Cerebellar cortex (tissue), 1 donor: ENCODE measurements at places on chromosomes 5 and 9.

GRCh38 chr9:128115187-128116103 lies 12.1 kb downstream of the PTGES2 start:
- DNase-seq = no peak

- DNase-seq = no peak
These were observed 355.1 kb upstream of the GRIA1 start for GRCh38 chr5:153135411-153135810.

DNA sequence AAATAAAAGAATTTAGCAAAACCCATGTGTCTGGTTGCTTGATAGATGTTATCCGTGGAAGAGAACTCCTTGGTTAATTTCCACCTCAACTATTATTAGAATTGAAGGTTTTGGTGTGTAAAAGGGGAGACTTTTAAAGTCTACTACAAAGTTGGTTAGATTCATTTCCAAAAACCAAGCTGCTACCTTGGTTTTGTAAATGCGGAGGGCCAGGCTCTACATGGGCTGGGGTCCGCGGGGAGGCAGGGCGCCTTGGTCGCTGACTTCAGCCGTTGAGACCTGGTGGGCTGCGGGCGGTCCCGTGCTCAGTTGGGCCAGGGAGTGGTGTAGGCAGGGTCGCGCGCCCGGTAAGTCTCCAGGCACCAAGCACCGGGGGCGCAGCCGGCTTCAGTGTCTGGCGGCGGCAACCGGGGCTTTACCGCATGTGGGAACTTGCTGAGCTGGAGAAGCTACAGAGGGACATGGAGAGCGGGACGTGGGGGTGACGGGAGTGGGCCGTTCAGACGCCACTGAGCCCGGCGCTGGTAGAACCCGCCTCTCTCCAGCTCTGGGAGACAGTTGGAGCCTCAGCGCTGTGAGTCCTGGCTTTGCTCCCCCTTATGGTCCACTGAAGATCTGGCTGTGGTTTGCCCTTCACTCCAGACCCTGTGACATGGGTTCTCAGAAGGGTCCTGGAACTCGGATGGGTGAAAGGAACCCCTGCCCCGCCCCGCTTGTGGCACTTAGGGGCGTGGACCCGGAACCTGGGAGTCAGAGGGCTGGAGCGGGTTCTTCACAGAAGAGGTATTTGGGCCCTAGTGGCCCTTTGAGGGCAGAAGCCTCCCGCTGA lies 11.8 kb downstream of the NR2F1 start:
- DNase-seq = peak; percentile 84

DNA sequence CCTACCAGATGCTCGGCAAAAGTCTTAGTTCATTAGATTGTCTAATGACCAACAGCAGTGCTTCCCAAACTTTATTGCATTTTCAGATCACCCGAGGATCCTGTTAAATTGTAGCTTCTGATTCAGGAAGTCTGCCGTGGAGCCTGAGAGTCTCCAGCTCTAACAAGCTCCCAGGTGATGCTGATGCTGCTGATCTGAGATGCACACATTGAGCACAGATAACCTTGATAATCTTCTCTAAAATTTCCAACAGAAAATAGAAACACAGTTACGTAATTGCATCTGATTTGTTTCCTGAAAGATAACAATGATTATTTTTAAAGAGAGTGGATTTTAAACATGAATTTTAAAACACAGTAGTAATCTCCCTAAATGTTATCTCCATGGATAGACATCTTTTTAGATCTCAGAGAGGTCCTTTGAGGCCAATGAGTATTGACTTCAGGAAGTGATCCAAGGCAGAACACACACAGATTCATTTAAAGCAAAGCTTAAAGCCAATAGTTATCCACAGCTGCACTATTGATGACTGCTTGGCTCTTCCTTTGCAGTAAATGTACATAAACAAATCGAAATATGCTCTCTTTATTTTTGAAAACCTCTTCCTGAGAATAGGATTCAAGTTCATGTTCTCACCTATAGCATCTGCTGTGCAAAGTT lies 122.8 kb upstream of the TNPO1 start:
- DNase-seq = no peak

DNA sequence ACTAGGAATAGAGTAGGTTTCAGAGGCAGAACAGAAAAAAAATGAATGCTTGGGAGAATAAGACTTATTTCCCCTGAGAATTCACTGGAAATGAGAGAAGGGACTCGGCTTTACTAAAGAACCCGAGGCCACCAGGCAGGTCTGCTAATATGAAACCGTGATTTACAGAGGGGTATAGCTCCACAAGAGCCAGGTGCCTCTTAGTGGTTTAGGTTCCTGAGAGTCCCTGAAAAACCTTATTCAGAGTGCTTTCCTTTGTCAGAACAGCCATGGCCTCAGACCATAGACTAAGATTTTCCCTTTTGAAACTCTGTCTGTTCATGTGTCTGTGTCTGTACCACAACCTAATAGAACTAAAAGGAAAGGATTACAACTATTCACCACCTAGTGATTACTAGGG lies 35.9 kb upstream of the PUM3 start:
- DNase-seq = no peak

DNA sequence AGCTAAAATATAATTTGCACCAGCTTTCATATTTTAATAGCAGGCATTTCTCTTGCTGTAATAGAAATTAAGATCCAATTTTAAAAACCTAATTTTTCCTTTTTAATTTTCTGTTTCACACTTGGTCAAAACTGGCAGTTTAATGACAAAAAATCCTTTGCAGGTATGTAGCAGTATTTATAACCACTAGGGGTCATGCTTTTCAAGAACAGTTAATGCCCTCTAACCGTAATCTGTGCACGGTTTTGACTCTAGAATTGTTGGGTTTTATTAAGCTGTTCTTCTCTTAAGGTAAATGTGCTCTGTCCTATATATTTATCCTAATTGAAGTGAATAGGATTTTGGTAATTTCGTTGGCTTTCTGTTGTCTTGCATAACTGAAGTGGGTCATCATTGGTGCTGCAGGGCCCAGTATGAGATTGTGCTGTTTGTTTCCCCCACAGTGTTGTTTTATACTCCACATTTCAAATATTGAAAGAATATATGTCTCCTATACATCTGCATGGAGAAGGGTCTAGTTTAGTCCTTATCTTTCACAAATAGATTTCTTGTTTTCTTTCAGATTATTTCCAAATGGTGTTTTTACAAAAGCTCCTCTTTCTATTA lies 107.4 kb downstream of the SCAMP1 start:
- peak; percentile 22 for DNase-seq

- peak; percentile 48 for DNase-seq
These were observed 47.9 kb downstream of the COL5A1 start for GRCh38 chr9:134689321-134690181.

DNA sequence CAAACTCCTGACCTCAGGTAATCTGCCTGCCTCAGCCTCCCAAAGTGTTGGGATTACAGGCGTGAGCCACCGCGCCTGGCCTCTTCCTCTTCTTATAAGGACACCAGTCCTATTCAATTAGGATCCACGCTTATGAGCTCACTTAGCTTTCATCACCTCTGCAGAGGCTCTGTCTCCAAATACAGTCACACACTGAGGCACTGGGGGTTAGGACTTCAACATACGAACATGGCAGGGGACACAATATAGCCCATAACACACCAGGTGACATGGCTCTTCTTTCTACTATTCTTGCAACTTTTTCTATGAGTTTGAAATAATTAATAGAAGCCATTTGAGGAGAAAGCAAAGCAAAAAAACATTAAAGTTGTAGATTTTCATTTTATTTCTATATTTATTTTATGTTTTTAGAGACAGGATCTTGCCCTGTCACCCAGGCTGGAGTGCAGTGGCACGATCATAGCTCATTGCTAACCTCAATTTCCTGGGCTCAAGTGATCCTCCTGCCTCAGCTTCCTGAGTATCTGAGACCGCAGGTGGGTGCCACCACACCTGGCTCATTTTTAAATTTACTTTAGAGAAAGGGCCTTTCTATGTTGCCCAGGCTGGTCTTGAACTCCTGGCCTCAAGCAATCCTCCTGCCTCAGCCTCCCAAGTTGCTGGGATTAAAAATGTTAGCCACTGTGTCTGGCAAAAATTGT lies 6.0 kb upstream of the PRRT1B start:
- DNase-seq = no peak

- DNase-seq = no peak
These were observed 43.6 kb upstream of the TNFSF15 start for GRCh38 chr9:114849450-114849849.

DNA sequence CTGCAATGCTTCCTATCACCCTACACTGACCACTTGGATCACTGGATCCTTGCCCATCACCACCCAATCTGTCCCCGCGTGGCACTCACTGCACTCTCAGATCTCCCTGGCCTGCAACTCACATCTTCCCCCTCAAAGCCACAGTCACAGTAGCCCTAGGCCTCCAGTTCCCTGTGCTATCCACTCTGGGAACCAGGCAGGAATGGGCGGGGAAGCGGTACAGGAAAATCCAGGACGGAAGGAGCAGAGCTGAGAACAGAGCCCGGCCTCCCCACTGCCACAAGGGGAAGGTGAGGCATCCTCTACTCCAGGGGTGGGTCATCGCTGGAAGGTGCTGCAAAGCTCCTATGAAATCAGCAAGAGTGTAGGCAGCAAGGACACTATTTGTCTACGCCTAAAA lies 102.6 kb downstream of the ESM1 start:
- DNase-seq = no peak

- DNase-seq = no peak
These were observed 728.4 kb downstream of the MAT2B start for GRCh38 chr5:164233791-164234190.

- peak; percentile 20 for DNase-seq
These were observed 15.6 kb downstream of the NDUFAF2 start for GRCh38 chr5:60960591-60960990.

DNA sequence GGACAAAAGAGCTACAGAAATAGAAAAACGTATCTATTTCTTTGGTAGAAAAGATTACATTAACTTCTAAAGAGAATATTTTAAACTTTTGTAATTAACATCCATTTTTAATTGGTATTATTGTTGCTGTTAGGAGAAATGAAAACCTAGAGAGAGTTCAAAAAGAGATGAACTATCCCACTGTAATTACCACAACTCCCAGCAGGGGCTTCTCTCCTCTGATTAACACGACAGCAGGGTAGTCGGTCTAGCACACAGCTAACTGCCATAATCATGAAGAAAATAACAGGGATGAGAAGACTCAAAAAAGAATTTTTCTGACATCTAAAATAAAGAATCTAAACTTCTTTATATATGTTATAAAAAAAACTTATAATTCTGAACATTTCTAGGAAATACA lies 86.2 kb upstream of the CDH9 start:
- DNase-seq = no peak

DNA sequence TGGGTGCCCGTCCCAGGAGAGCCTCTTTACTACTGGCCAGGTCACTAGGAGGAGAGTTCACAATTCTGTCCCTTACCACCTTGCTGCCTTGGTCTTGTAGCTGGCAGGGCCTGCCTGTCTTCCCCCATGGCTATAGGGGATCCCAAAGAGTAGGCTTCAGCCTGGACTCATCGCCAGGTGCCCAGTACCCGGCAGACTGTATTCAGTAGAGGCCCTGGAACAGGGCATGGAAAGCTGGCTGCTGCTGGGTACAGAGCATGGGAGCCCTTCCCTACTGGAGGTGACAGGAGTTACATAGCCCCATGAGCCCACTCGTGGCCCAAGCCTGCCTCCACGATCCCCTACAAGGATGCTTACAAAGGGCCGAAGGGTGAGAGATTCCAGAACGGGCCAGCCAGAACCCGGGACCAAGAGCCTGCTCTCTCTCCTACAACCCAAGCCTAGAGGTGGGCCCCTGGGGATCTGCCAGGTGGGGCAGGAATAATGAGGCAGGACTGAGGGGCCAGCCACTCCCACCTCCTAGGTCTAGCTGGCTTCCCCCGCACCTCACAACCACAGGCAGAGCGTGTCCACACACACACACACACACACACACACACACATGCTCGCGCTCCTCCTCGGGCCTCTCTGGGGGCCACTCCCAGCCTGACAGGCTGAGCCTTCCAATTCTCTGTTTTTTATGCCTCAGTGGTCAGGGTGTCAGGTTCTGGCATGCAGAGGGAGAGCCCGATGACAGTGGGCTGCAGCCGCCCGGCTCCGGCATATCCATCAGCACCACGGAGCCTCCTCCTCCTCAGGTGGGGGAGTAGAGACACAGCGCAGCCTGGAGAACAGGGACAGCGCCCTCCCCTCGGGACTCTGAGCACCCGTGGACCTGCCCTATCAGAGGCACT lies 186.0 kb downstream of the PAX5 start:
- DNase-seq = no peak
